ENCODE measurements at places on chromosomes 13 and 19.

DNA sequence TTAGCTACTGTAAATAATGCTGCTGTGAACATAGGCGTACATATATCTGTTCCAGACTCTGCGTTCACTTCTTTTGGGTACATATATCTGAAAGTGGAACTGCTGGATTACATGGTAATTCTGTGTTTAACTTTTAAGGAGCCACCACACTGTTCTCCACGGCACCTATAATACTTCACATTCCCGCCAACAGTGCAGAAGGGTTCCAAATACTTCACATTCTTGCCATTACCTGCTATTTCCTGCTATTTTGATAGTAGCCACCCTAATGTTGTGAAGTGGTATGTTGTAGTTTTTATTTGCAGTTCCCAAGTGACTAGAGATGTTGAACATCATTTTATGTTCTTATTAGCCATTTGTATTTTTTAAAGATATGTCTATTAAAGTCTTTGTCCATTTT lies 377.4 kb upstream of the SLC10A2 start:
- no peak for DNase-seq

DNA sequence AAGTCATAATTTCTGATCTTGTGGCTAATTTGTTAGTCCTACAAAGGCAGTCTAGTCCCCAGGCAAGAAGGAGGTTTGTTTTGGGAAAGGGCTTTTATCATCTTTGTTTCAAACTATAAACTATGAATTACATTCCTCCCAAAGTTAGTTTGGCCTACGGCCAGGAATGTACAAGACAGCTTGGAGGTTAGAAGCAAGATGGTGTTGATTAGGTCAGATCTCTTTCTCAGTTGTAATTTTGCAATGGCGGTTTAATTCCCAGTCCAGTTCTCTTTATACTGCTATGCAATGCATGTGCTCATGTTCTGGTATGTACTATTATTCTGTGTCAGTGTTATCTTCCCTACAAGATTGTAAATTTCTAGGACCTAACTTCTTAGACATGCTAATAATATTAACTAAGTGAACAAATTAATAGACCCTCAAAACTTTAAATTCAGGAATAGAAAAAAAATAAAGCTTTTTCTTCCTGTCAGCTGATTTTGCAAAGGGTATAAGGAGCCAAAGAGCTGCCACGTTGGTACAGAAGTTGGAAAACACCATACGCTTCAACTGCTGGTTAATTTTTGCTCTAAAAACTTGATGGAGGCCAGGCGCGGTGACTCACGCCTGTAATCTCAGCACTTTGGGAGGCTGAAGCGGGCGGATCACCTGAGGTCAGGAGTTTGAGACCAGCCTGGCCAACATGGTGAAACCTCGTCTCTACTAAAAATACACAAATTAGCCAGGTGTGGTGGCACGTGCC lies 1.3 kb upstream of the DNAJC15 start:
- no peak for DNase-seq

DNA sequence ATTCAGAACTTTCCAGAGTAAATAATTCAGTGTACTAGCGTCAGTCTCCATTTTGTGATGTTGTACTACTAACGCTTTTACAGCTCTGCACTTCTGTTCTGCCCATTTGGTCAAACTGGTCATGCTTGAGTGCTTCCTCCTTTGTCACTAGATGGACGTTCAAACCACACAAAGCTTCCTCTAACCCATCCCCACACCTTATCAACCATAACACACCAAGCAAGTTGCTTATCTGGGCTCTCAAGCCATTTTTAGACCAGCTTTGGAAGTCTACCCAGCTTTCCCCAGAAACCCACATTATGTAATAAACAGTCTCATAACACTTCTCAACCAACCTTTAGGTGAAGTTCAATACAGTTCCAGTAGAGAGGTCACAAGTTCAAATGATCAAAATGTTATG lies 2.3 kb upstream of the ZNF347 start:
- DNase-seq: no peak

- peak; percentile 31 for DNase-seq
Observed at GRCh38 chr13:46605076-46605824, 52.3 kb downstream of the LRCH1 start.

GRCh38 chr19:2627319-2627829 lies 75.1 kb downstream of the GNG7 start:
- DNase-seq: peak; percentile 87

DNA sequence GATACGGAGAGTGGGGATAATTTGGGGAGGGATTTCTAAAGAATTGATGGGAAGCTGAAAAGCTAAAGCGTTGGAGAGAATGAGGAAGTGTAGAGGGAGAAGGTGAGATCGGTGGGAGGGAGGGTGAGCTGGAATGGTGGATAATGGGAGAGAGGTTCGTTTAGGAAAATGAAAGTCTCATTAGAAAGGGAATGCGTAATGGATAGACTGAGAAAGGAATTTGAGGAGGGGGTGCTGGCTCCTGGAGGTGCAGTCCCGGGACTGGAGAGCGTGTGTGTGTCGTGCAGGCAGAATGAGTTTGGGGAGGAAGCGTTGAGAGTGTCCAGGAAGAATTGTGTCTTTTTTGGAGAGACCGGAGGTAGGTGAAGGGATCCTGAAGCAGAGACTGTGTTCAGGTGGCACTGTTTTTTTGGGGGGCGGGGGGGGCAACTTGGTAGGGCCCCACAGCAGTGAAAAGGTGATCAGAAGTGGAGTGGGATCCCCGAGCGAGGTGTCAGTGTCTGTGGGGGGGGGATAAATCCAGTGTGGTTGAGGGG lies 1.4 kb downstream of the ACTN4 start:
- no peak for DNase-seq

GRCh38 chr19:49361438-49362047 lies 673 bp downstream of the TEAD2 start:
- no peak for DNase-seq

DNA sequence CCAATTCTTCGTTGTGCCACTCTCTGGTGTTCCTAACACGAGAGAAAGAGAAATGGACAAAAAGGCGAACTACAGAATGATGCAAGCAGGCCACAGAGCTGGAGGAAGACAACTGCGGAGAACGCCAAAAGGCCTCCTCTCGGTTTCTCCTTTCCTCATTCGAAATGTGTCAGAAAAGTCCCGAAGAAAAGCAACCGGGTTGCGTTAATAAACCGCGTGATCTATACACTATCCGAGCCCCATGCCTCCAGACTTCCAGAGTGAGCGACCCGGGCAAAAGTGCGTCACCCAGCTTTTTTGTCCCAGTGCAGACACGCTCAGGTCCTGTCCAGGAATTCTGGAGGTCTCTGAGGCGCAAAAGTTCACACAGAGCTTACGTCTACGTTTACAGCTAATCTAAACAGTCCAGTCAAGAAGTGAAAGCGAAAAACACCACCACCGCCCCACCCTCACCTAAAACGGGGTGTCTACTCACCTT lies 413 bp downstream of the N4BP2L2 start:
- peak; percentile 85 for DNase-seq

DNA sequence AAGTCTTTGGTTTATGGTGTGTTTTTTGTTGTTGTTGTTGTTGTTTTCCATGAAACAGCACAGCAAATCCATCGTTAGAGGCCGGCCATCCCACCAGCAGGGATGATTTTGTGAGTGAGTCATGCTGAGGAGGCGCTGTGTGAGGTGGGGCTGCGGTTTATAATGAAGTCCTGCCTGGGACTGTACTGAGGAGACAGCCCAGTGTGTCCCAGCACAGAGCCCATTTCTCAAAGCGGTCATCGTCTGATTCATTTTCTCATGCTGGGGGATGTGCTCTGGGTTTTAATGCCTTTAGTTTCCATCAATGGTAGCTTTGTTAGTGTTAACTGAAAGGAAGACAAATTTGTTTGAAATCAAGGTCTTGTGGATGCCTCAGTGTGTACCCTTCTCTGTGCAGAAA lies 129.3 kb upstream of the SERP2 start:
- DNase-seq: no peak

DNA sequence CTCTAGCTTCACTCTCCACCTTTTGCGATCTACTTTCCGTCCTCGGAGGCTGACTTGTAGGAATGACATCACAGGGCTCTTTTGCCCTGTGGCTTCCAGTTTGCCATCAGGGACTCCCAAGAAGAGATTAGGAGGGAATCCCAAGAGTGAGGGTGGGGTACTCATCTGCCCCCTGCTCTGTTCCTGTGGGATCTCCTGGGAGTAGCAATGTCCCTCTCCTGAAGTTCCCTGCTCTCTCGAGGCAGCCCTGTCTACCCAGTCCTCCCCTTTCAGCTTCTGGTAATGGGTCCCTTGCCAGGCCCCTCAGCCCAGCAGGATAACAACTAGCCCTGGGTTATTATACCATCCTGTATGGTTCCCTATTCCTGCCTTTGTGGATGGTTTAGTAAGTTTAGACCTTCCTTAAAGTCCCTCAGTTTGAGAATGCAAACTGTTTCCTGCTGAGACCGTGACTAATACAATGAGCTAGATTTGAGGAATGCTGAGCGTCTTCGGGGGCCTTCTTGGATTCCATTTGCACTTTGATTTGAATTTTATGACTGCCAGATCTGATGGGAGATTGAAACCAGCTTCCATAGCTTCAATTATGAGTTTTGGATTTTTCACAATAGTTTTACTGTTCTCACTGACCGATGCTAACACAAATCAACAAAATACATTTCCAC lies 73.7 kb upstream of the IPO5 start:
- DNase-seq: no peak

- no peak for DNase-seq
Observed at GRCh38 chr19:13824703-13825102, 29.5 kb downstream of the ZSWIM4 start.

- DNase-seq: no peak
Observed at GRCh38 chr13:20869540-20869939, 33.0 kb downstream of the XPO4 start.

DNA sequence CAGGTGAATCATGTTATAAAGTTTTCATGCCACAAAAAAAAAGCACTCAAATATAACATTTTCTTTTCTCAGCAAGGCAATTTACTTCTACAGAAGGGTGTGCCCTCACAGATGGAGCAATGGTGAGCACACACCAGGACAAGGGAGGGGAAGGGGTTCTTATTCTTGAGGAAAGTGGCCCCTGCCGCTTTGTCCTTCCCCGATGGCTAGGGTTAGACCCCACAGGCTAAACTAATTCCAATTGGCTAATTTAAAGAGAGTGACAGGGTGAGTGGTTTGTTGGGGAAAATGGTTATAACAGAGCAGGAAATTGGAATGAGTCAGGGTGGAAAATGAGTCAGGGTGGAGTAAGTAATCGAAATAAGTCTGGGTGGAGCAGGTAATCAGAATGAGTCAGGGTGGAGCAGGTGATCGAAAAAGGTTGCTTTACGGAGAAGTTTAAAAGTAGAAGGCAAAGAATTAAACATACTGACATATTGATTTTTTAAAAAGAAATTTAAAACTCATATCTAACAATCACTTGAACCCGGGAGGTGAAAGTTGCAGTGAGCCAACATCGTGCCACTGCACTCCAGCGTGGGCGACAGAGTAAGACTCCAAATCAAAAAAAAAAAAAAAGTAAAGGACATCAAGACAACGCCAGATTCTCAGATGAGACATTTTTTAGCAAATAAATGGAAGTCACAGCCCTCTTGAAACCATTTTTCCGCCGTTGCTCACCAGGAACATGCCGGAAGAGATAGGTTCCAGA lies 813 bp downstream of the ZNF562 start:
- DNase-seq: no peak

DNA sequence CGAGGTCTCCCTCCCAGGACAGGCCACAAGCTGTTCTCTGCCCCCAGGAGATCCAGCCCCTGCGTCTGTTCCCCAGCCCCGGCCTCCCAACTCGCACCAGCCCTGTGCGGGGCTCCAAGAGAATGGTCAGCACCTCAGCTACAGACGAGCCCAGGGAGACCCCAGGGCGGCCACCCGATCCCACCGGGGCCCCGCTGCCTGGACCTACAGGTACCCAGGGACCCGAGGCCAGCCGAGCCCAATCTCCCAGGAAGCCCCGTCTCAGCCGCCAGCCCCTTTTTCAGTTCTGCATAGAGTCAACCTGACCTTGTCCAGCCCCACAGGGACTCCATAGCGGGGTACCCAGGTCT lies 5.9 kb downstream of the PNPLA6 start:
- no peak for DNase-seq

GRCh38 chr13:84136582-84136981 lies 254.3 kb upstream of the SLITRK1 start:
- DNase-seq: no peak

DNA sequence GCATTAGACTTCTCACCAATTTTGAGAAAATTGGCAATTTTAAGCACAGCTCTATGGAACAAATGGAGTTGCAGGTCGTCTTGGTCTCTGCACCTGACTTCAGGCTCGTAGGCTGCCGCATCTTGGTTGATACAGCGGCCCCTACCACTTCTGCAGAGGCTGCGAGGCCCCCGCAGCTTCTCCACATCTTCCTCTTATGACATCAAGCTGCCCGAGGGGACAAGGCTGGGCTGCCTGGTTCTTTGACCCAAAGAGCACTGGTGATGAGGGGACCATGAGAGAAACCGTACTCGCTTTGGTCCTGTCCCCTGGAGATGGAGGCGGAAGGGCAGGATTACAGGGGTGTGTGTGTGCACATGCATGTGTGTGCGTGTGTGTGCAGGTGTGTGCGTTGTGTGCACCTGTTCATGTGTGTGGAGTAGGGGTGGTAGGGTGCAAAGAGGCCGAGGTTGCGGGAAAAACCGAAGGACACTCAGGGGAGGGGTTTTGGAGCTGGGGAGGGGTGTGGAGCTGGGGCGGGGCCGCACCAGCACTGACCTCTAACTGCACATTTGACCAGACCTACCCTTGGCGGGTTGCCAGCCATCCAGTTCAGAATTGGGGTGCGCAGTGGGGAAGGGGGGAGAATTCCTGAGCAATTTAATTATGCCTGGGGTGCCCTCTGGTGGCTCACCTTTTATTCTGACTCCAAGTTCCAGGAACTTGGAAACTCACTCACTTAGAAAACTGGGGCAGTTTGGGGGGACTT lies 65.1 kb upstream of the ARHGEF7 start:
- DNase-seq: peak; percentile 46

- DNase-seq: no peak
Observed at GRCh38 chr19:2602391-2603181, 99.9 kb downstream of the GNG7 start.

DNA sequence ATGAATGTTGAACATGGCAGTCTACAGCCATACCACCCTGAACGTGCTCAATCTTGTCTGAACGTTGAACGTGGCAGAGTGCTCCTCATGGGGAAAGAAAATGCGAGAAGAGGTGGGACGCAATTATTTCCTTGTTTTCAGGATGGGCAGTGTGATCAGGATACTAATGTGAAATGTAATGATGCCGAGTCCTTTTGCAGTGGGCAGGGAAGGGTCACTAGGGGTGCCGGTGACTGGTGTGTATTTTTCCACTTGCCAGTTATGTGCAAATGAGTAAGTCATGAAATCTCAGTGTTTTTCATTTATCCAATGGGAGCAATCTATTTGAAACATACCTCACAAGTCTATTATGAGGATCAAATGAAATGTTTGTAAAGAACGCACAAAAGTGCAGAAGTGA lies 84.8 kb downstream of the LNX2 start:
- DNase-seq: no peak

- no peak for DNase-seq
Observed at GRCh38 chr13:74145249-74145975, 11.2 kb upstream of the KLF12 start.

DNA sequence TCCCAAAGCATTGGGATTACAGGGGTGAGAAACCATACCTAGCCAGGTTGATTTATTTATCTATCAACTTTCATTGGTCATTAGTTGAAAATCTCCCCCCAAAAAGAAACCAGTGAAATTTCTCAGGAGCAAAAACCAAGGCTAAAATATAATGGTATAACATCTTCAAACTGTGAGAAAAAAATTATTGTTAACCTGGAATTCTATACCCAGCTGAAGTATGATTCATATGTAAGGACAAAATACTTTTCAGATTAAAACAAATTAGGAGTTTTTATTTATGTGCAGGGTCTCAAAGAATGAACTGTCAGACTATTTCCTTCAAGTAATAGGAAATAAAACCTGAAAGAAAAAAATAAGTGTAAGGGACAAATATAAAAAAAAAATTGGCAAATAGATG lies 1053.9 kb downstream of the UQCRFS1 start:
- DNase-seq: no peak

Measured in inflammatory macrophage (primary cell).